ENCODE measurements at places on chromosomes 5 and 9.

DNA sequence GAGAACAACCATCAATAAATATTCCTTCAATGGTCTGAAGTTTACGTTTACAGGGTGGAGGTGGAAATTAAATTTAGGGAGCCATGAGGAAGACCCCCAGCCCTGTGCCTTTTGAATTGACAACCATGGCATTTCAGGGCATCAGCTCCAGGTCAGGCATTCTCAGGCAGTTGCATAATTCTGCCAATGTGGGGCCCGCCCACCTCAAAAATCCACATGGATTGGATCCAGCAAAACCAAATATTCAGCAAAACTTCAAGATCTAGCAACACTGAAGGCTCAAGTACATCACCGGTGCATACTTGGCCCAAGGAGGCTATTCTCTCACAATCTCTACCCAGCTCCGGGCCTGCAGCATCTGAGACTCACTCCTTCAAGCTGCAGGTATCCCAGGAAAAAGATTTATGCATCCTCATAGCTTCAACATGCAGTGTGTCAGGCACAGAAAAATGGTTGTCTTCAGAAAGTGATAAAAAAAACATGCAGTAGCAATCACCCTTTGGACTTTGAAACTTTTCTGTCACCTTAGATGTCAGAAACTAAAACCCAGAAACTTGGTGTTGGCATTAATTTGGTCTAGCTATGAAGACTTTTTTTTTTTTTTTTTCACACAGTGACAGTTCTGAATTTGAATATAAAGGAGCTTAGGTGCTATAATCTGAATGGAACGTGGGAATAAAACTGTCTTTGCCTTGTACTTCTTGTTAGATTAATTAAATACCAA is 21.4 kb upstream of the ANXA2R start:
- DNase-seq = no peak

- DNase-seq = no peak
Observed at GRCh38 chr5:137741718-137742117, 5.8 kb upstream of the KLHL3 start.

GRCh38 chr5:122756264-122756911 is 18.5 kb upstream of the SNX2 start:
- DNase-seq = no peak

DNA sequence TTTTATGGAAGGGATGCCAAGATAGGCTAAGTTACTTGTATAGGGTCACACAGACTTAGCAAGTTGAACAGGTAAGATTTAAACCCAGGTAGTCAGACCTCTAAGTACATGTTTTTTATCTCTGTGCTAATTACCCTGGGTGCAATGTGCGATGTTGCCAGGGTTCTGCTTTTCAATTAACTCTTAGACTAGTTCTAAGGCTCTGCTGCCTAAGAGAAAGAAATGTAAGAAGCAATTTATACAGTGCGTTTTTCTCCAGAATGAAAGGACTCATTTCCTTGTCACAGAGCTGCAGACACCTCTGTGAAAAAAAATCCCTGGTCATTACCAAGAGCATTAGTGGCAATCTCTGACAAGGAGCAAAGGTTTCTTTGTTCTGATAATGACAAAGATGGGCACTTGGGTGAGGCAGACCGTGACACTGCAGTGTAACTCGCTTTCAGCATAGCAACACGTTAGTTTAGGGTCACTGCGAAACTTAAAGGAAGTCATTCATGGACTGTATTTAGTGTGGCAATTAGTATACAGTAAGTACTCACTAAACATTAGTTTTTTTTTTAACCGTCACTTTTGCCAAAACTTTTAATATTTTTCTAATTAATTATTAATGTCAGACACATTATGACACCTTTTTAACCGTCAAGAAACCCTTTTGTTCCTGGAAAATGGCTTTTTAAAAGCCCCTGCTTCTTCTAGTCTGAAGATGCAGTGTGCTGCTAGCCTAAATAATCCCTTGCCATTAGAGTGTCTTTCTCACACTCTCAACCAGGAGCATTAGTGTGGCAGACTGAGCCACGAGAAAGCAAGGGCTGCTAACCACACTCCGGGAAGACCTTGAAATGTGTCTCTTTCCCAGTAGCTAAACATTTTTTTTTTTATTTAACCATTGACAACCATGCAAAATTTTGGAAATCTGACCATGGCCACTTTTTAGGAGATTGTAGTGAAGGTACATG is 520.0 kb upstream of the C9orf72 start:
- no peak for DNase-seq

DNA sequence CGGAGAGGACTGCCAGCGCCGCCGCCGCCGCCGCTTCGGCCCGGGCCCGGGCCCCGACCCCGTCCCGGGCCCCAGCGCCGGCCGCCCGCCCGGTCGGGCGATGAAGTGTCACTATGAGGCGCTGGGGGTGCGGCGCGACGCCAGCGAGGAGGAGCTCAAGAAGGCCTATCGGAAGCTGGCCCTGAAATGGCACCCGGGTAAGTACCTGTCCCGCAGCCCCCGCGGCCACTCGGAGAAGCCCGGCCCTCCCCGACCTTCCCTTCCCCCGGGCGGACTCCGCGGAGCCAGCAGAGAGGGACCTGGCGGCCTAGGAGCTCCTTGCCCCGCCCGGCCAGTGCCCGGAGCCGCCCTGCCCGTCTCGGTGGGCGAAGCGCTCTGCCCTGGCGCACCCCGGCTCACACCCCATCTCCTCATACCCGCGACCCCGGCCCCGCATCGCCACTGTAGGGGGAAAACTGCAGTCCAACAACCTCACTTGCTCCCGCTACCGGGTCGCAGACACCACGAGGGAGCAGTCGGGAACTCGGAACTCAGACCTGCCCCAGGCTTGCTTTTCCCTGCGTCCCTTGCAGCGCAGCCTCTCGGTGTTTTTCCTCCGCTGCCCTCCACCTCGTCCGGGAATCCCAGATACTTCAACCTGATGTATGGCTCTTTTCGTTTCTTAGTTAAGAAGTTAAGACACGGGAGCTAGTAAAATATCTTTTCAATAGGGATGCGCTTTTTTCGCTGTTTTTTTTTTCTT is 532 bp downstream of the DNAJC21 start:
- DNase-seq = peak; percentile 85

- DNase-seq = no peak
Observed at GRCh38 chr9:7165331-7165975, 407.7 kb downstream of the KDM4C start.

GRCh38 chr5:82792096-82792495 is 285.1 kb downstream of the TMEM167A start:
- no peak for DNase-seq

Measured in HuH-7 (cell line).